ENCODE measurements at places on chromosomes 3 and 15.

DNA sequence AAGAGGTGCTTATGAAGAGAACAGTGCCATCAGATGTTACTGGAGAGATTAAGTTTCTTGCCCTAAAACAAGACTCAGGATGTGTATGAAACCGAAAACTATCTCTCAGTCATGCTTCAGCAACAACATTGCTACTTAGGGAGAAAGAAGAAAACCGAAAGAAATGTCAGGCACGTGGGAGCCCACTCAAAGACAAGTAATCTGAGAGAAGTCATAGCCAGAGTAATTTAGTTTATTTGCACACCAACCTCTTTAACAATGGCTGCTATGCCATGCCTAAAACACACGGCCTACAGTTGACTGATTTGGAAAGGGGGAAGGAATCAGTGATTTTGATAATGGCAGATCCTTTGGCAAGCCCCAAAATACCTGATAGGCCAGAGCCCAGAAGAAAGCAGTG is 162.9 kb downstream of the TIGIT start:
- ATAC-seq, result no peak
- no peaks in the 10 kb centered on the region for H3K27me3 ChIP-seq
- peaks cover 3% of the 10 kb centered on the region for H3K4me1 ChIP-seq
- no peak overlapping the region for H3K27ac ChIP-seq
- H3K36me3 ChIP-seq, result no peaks in the 10 kb centered on the region

DNA sequence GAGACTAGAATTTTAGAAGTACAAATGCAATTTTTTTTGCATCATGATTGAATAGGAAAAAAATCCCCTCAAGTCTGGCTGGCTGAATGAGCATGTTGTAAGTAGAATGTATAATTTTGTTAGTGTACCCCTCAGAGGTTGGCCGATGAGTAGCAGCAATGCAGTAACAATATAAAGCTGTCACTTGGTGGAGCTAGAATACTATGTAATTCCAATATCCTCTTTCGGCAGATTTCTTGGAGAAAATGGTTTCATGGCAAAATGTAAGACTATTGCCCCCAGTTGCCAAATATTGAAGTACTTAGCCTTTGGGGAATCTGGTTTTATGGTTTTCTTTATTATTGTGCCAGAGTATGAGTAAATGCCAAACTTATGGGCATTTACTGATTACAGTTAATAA is 39.8 kb upstream of the SGO1 start:
- no peak for ATAC-seq
- H3K4me1 ChIP-seq, result peaks cover 5% of the 10 kb centered on the region
- H3K27ac ChIP-seq, result no peak overlapping the region

- H3K4me1 ChIP-seq, result no peaks in the 10 kb centered on the region
- H3K4me3 ChIP-seq, result no peak overlapping the region
- no peaks in the 10 kb centered on the region for H3K27me3 ChIP-seq
Observed at GRCh38 chr3:36911990-36912804, 32.7 kb downstream of the TRANK1 start.

DNA sequence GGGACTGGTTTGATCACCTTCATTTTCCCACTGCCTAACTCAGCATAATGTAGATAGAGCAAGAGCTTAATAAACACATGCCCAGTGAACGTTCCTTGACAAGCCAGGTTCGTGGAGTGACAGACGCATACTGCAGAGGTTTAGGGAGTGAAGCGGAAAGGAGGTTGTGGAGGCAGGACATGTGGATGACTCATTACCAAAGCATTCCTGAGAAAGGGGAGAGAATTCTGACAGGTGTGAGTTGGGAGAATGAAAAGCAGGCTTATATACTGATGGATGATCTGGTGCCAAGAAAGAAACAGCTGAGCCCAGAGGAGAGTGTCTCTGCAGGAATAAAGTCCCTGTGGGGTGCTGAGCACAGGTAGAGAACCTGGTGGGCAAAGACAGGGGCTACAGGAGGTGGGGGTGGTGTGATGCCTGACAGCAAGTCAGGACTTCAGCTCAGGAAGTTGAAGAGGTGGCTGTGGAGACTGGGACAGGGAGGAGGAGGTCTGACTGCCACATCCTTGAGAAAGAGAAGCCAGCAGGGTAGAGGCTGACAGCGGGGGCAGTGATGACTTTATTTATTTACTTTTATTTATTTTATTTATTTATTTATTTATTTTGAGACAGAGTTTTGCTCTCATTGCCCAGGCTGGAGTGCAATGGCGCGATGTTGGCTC is 2.4 kb upstream of the RPL29 start:
- peaks cover 36% of the 10 kb centered on the region for H3K4me1 ChIP-seq
- H3K4me3 ChIP-seq, result no peak overlapping the region
- ATAC-seq, result no peak

GRCh38 chr15:67504796-67505195 is 16.1 kb upstream of the C15orf61 start:
- H3K36me3 ChIP-seq, result no peaks in the 10 kb centered on the region
- no peaks in the 10 kb centered on the region for H3K4me1 ChIP-seq
- no peak overlapping the region for H3K4me3 ChIP-seq
- no peaks in the 10 kb centered on the region for H3K27me3 ChIP-seq
- ATAC-seq, result no peak

DNA sequence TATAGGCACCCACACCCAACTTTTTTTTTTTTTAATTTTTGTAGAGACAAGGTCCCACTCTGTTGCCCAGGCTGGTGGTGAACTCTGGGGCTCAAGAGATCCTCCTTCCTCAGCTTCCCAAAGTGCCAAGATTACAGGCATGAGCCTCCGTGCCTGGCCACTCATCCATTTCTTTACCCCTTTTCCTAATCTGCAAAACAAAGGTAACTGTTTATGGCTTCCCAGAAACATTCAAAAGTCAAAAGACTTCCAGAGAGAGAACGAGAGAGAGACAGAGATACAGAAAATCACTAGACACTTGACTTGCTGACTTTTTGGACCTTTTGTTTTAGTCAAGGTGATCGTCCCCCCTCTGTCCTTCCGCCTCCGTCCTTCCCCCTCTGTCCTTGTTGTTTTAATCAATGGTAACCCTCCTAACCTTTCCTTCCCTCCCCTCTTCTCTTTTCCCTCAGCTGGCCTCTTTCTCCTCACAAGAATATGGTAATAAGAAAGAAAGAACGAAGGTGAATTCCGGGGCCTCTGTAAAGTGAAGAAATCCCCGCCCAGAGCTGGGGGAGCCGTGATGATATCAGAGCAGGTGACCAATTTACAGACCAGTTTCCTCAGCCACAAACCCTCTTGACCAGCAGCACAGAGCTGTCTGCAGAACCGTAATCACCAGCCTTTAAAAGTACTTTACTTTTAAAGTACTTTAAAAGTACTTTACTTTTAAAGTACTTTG is 21.9 kb downstream of the KLHL6 start:
- H3K4me3 ChIP-seq, result no peak overlapping the region
- H3K4me1 ChIP-seq, result no peaks in the 10 kb centered on the region
- H3K27me3 ChIP-seq, result no peaks in the 10 kb centered on the region
- ATAC-seq, result no peak

GRCh38 chr15:97745481-97746071 is 214.9 kb upstream of the ARRDC4 start:
- H3K36me3 ChIP-seq, result no peaks in the 10 kb centered on the region
- H3K27me3 ChIP-seq, result no peaks in the 10 kb centered on the region
- H3K27ac ChIP-seq, result no peak overlapping the region
- H3K4me3 ChIP-seq, result no peak overlapping the region
- ATAC-seq, result no peak
- peaks cover 8% of the 10 kb centered on the region for H3K4me1 ChIP-seq

DNA sequence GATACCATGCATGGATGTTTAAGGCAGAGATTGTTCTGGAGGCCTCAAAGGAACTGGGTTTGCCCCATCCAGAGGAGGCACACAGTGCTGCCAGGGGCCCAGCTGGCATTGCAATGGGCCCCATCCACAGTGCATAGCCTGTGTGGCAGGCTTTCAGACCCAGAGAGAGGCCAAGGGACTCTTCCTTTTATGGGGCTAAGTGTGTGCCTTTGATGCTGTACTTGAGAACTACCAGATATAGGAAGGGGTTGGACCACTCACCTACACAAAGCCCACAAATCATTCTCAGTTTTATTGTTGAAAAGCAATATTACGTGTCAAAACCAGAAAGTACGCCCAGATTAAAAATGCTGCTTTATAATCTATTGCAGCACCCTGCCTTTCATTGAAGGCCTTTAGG is 134.9 kb downstream of the EPHB1 start:
- H3K4me1 ChIP-seq, result peaks cover 5% of the 10 kb centered on the region
- no peaks in the 10 kb centered on the region for H3K27me3 ChIP-seq
- no peak overlapping the region for H3K27ac ChIP-seq
- no peaks in the 10 kb centered on the region for H3K36me3 ChIP-seq
- no peak for ATAC-seq
- no peak overlapping the region for H3K4me3 ChIP-seq

- no peaks in the 10 kb centered on the region for H3K4me1 ChIP-seq
- peak overlapping the region; percentile 31 for H3K27ac ChIP-seq
- no peaks in the 10 kb centered on the region for H3K27me3 ChIP-seq
- H3K36me3 ChIP-seq, result peaks cover 43% of the 10 kb centered on the region
- no peak for ATAC-seq
Observed at GRCh38 chr15:73944161-73945129, 18.2 kb downstream of the LOXL1 start.

DNA sequence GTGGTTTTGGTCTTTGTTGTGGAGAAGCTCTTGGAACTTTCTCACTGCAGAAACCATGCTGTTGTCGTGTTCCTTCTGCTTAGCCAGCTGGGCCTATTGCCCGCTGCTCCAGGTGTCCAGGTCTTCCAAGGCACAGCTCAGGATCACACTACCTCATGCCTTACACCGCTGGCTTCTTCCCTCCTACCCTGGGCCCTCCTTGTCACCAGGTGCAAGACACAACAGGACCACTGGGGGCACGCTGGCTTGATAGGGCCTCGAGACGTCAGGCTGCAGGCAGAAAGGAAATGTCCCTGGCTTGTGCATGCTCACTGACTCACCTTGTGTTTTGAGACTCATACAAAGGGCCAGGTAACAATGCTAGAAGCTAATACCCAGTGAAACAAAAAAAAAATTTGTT is 32.3 kb downstream of the PAQR9 start:
- peaks cover 23% of the 10 kb centered on the region for H3K27me3 ChIP-seq
- H3K4me3 ChIP-seq, result no peak overlapping the region
- ATAC-seq, result no peak
- H3K27ac ChIP-seq, result no peak overlapping the region
- no peaks in the 10 kb centered on the region for H3K36me3 ChIP-seq

DNA sequence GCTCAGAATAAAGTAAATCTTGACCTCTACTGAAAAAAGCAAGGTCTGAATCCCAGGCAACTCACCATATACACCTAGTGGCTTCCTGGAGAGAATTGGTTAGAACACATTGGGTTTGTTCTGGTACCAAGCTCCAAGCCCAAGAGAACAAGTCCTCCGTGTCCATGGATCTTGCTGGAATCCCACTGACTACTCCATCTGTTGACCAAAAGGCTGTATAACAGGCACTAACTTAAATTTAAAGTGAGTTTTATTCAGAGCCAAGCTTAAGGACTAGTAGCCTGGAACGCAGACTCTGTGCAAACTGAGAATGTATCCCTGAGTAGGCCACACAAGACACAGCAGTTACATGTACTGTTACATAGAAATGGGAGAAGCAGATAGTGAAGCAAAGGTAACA is 342.1 kb upstream of the LRRC3B start:
- H3K36me3 ChIP-seq, result no peaks in the 10 kb centered on the region
- ATAC-seq, result no peak
- H3K4me1 ChIP-seq, result no peaks in the 10 kb centered on the region
- no peaks in the 10 kb centered on the region for H3K27me3 ChIP-seq

DNA sequence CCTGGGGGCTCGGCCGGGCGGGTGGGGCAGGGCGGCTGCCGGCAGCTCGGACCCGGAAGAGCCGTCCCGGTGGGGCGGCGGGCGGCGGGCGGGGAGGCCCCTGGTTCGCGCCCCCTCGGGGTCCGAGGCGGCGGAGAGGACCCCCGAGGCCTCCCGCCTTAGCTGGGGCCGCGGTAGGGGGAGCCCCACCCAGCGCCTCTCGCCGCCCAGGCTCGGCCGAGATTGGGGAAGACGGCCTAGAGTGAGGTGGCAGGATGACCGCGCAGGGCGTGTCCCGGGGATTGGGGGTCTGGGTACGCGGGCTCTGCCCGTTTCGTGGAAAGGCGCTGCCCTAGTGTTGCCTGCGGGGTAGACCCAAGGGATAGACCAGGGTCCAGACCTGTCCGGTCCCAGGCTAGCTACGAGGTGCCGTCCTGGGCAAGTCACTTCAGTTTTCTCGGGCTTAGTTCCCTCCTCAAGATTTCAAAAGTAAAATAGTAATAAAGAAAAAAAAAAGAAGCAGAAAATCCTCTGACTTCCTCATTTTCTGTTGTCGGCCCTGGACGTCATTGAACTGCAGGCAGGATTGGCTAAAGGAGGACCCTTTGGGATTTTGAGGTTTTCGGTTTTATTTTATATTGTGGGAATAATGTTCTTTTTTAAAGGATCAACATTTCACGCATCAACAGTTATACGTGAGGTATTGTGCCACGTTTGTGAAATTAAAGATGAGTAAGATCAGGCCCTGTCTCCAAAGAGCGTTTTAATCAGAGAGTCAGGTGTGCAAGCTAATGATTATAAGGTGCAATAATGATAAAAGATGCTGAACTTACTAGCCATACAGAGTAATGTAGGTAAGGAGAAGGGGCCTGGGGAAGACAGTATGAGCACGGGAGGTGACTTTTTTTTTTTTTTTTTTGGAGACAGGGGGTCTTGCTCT is 679 bp downstream of the IQGAP1 start:
- H3K4me1 ChIP-seq, result no peaks in the 10 kb centered on the region
- peak overlapping the region; percentile 99 for H3K27ac ChIP-seq
- no peaks in the 10 kb centered on the region for H3K36me3 ChIP-seq
- ATAC-seq, result peak; percentile 67

GRCh38 chr3:51306093-51306492 is 79.0 kb upstream of the MANF start:
- H3K27ac ChIP-seq, result no peak overlapping the region
- peaks cover 8% of the 10 kb centered on the region for H3K36me3 ChIP-seq
- no peak overlapping the region for H3K4me3 ChIP-seq
- no peaks in the 10 kb centered on the region for H3K27me3 ChIP-seq
- H3K4me1 ChIP-seq, result no peaks in the 10 kb centered on the region

DNA sequence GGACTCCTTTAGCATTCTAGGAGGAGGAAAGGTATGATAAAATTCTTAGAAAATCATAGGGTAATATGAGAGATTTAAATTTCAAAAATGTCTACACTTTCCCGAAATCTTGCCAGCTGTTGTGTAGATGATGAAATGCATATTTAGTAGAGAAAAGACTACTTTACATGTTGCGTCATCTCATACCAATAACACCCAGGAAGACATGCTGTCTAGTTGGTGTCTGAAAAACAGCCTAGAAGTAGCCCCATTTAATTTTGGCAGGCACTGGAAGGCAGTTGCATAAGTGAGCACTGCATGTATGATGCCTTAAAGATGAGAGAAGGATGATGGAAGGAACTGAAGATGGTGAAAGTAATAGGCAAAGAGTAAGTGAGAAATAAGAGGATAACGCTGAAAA is 310.5 kb upstream of the TPM1 start:
- H3K36me3 ChIP-seq, result peaks cover 24% of the 10 kb centered on the region
- no peaks in the 10 kb centered on the region for H3K27me3 ChIP-seq
- H3K27ac ChIP-seq, result no peak overlapping the region
- no peak for ATAC-seq
- no peaks in the 10 kb centered on the region for H3K4me1 ChIP-seq

DNA sequence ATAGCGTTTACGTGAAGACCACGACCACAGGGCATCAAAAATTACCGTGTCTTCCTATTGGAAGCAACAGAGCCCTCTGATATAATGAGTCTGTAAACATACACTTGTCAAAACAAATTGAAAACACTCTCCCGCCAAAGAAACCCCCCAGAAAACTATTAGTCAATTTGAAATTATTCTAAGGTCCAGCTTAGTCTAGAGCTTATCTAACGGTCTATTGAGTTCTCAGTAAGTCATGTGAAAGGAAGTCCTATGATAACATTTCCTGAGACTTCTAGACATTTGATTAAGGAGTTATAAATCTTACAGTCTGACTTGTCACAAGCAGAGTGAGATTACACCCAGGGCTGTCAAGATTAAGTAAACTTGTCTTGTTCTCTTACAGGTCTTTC is 356.3 kb downstream of the FOXP1 start:
- H3K27ac ChIP-seq, result peak overlapping the region; percentile 84
- H3K36me3 ChIP-seq, result no peaks in the 10 kb centered on the region
- ATAC-seq, result no peak
- H3K4me3 ChIP-seq, result no peak overlapping the region
- peaks cover 21% of the 10 kb centered on the region for H3K4me1 ChIP-seq

Data from gastroesophageal sphincter (tissue), 4 donors.